ENCODE measurements at places on chromosomes 11 and 22. TPM values are rescaled to one million over a fixed set of nuclear protein-coding genes. Genes with fewer than 3 reads are reported as not detected.

GRCh38 chr22:27994481-27995331 is 75.7 kb upstream of the PITPNB start:
- DNase-seq: no peak

MAPK8IP2 gene
- total RNA-seq: 1.8 TPM

DNA sequence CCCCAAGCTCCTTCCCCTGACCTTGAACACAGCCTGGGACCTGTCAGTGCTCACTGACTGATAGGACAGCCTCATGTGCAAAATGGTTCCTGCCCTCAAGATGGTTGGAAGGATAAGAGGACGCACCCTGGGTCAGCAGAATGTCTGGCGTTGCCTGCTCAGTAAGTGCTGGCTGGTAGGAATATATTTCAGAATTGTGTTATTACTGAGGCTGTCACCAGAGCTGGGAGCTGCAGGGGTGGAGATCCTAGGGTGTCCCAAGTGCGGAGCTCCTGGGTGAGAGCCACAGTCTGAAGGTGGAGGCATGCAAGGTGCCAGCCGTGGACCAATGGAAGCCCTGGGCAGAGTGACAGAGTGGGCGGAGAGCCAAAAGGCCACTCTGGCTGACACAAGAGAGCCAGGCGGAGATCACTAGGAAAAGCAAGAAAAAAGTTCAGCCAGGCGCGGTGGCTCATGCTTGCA is 1.0 kb upstream of the SEC14L4 start:
- DNase-seq: no peak

- DNase-seq: no peak
Observed at GRCh38 chr11:92393218-92393617, 168.6 kb downstream of the FAT3 start.

GPR83 gene
- total RNA-seq: 0.48 TPM

DNA sequence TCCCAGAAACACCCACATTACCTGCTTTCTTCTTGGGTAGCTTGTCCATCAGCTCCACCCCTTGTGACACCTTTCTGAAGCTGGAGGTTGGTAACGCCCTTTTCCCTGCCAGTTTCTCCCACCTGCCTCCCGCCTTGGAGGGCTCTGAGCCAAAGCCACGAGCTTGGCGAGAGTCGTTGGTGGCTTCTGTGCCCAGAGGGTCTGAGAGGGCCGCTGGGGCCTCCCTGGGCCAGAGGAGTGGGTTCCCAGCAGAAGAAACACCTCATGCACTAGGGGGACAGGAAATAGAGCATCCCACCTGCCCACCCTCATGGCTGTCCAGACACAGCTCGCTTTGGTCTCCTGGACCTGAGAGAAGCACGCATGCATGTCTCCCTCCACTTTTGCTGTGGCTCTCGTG is 37.9 kb downstream of the B3GAT1 start:
- no peak for DNase-seq

KLHDC7B gene
- not detected for total RNA-seq

GRCh38 chr11:74460481-74461154 is 6.7 kb downstream of the KCNE3 start:
- DNase-seq: no peak

DNA sequence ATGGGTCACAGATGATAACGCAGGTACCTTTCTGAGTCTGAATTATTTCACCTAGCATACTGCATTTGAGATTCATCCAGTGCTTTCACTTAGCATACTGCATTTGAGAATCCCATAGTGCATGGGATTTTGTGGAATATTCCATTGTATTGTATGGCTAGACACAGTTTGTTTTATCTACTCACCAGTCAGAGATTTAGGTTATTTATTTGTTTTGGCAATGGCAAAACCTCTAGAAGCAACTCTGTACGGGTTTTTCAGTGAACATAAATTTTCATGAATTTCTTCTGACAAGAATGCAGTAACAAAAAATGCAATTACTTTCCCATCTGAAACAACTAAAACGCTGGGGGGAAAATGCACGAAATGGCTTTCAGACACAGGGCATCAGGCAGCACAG is 24.3 kb downstream of the SCN4B start:
- DNase-seq: no peak

CSF2RB gene
- total RNA-seq: 0.07 TPM

- no peak for DNase-seq
Observed at GRCh38 chr11:122665861-122666260, 10.3 kb downstream of the UBASH3B start.

DNA sequence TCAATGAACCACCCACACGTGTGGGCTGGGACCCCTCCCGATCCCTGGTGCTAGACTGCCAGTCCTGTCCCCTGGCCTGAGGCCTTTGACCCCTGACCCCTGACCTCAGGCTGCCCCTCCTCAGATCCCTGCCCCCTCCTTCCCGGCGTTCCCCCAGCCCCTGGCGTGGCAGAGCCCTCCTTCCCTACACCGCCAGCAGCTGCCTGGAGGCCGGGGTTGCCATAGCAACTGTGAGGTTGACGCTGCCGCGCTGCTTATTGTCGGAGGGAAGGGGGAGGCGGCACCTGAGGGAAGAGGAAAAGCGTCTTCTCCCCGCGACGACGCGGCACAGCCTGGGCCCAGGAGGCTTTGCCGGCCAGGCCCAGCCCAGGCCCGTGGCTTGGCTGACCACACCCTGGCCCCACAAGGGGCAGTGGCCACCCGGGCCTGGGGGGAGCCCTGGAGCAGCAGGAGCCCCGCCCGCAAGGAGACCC is 32.6 kb downstream of the SHANK3 start:
- peak; percentile 89 for DNase-seq

DNA sequence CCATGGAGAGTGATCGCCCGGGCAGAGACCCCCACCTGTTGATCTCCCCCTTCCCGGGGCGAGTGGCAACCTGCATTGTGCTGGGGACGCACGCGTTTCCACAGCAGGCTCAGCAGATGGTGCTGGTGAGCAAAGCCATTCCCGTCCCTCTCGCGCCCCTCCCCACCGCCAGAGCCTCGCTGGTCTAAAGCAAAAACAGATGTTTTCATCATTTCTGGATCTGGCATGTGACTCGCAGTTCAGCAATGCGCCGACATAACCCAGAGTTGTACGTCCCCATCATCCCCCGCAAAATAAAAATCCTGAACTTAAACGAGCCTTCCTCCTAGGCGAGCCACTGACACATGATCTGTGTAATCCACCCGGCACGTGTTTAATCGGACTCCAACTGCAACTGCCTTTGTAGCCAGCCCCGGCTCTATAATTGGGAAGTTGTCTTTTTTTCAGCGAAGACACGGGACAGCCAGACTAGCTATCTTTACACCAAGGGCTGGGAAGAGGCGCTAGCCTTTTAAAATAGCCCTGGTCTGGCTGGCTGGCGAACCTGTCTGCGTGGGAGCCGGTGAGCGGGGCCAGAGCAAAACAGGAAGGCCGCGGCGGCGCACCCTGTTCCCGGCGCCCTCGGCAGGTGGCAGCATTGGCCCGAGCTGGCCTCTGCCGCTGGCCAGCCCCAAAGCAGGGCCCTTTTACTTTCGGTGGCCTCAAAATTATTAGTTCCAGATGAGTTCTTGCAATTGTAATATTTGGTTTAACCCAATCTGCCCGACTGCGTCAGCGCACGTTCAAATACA is 203.0 kb upstream of the SORL1-AS1 start:
- DNase-seq: peak; percentile 83

GRCh38 chr11:131771471-131771870 is 401.1 kb downstream of the NTM start:
- no peak for DNase-seq

PHETA2 gene
- total RNA-seq: 7.1 TPM

- DNase-seq: no peak
Observed at GRCh38 chr11:27234043-27234668, 128.9 kb downstream of the CCDC34 start.

GRCh38 chr22:26849575-26849974 is 192.2 kb downstream of the MIAT start:
- DNase-seq: no peak

DNA sequence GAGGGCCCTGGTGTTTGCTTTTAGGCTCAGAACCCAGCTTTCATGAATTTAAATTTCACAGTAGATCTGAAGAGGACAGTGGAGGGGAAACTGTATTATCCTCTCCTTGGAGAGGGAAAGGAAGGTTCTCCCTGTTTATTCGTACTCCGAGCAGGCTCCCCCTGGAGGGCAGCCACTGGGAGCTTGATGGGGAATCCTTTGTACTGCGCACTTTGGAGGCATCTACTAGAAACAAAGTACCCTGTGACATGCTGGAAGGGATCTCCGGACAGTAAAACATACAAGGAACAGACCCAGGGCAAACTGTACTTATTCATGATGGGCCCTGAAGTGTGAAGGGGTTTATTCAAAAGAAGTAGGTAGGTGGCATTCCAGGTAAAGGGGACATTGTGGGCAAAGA is 27.2 kb downstream of the NAV2 start:
- DNase-seq: peak; percentile 43

SAA4 gene
- 0.50 TPM for total RNA-seq

DNA sequence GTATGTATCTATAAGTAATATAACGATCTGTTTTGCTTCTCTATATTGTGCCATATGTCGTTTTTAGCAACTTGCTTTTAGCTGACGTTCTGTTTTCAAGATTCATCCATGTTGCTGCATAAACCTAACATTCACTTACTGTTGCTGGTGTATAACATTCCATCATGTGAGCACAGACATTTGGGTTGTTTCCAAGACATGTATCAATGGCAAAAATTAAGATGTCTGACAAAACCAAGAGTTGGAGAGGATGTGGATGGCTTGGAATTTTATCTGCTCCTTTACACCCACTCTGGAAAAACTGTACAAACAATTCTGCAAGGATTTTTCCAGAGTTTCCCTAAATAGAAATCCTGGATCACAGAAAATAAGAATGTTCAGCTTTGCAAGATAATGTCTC is 40.9 kb downstream of the DGCR2 start:
- DNase-seq: no peak

C11orf87 gene
- 0.23 TPM for total RNA-seq

- DNase-seq: no peak
Observed at GRCh38 chr22:40443732-40444131, 73.3 kb downstream of the SGSM3 start.

GRCh38 chr11:44742508-44743246 is 15.9 kb downstream of the TSPAN18 start:
- DNase-seq: peak; percentile 5

GRCh38 chr22:43881091-43882061 is 10.4 kb downstream of the PNPLA5 start:
- DNase-seq: no peak

GRCh38 chr22:29690476-29690875 is 29.3 kb upstream of the CABP7 start:
- no peak for DNase-seq

GRCh38 chr22:37442537-37442936 is 15.3 kb upstream of the ELFN2 start:
- DNase-seq: no peak

LPXN gene
- total RNA-seq: 2.1 TPM

DNA sequence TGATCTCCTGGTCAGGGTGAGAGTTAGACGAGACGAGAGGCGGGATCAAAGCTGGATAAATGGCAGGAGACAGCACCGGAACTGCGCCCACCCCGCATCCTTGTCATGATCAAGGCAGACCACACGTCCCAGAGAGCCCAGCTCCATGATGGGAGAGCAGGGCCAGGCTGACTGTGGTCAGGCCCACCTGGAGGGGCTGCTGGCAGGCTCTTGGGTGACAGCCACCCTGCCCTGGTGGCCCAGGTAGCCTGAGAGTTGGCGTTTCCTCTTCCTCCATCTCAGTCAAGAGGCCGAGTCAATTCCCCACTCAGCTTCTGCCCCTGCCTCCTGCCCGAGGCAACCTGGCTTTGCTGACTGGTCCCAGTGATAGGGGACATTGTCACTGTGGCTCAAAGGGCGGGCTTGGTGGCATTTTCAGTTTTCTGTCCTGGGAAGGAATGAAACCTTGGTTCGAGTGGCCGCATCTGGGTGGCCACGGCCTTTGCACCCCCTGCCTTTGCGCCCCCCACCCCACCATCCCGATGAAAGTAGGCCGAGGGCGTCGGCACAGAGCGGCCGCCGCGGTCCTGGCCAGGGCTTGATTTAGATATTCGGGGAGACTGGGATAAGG is 60.8 kb upstream of the PPARA start:
- no peak for DNase-seq

- no peak for DNase-seq
Observed at GRCh38 chr11:46712874-46713576, 6.0 kb upstream of the F2 start.
